ENCODE measurements at places on chromosomes 2 and 18.

- no peak for DNase-seq
Observed at GRCh38 chr2:16493788-16494187, 171.8 kb downstream of the CYRIA start.

- DNase-seq, result no peak
Observed at GRCh38 chr18:48138660-48139430, 208.4 kb upstream of the SMAD2 start.

DNA sequence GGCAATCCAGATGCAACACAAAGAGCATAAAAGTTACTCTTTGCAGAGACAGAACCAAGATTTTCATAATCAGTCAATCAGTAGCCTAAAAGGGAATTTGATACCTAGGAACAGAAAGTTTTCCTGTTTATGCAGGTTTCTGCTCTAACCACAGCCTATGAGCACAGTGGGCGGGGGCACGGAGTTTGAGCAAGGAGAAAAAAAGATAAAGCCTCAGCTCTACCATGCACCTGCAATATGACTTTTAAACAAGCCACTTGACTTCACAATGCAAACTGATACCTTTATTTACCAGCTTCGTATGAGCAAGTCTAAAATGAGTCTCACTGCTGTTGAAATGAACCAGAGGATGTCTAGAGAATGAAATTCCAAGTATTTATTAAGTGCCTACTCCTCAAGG lies 5.6 kb upstream of the LRATD1 start:
- DNase-seq, result no peak

DNA sequence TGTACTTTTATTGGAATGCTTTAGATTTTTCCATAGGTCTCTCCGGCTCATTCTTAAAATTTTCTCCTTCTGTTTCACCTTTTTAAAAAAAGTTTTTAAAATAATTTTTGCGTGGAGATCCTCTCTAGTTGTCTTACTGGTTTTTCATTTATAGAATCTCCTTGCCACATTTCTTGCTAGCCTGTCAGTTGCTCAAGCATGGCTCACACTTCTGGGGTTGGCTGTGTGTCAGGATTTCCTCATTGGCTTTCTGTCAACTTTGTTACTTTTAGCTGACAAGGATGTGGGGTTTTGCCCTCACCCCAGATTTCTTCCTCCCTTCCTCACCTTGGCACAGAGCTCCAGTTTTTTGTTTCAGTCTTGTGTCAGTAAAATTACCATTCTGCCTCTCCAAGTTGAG lies 124.6 kb downstream of the ZNF407 start:
- no peak for DNase-seq
